ENCODE measurements at places on chromosomes 4 and X.

- DNase-seq, result no peak
Observed at GRCh38 chrX:38652934-38653442, 91.6 kb downstream of the TSPAN7 start.

DNA sequence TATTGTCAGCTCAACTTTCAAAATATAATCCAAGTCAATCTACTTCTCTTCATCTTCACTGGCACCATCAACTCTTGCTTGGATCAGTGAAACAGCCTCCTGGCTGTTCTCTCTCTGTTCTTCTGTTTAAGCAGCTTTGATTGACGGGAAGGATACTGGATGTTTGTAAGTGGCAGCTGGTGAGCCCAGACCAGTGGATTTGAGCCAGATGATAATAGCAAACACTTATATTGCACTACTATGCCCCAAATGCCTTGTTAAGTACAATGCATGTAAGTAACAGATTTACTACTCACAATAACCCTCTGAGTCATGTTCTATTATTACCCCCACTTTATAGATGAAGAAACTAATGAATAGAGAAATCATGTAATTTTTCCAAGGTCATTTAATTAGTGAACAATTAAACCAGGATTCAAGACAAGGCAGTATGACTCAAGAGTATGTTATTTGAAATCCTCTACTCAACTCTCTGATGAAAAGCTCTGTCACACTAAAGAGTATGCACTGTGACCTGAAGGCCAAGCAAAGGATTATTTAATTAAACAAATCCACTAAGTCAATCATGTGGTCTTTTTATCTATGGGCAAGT is 44.8 kb downstream of the SPANXN3 start:
- peak; percentile 88 for DNase-seq

- DNase-seq, result no peak
Observed at GRCh38 chr4:140244328-140244727, 90.3 kb upstream of the MAML3 start.

DNA sequence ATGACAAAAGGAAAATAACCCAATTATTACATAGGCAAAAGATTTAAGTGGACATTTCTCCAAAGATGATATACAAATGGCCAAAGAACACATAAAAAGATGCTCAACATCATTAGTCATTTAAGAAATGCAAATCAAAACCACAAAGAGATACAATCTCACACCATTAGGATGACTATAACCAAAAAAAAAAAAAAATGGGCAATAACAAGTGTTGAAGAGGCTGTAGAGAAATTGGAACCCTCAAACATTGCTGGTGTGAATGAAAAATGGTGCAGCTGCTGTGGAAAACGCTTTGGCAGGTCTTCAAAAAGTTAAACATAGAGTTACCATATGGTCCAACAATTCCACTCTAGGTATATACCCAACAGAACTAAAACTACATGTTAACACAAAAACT is 5.6 kb upstream of the PRDX4 start:
- DNase-seq, result no peak

DNA sequence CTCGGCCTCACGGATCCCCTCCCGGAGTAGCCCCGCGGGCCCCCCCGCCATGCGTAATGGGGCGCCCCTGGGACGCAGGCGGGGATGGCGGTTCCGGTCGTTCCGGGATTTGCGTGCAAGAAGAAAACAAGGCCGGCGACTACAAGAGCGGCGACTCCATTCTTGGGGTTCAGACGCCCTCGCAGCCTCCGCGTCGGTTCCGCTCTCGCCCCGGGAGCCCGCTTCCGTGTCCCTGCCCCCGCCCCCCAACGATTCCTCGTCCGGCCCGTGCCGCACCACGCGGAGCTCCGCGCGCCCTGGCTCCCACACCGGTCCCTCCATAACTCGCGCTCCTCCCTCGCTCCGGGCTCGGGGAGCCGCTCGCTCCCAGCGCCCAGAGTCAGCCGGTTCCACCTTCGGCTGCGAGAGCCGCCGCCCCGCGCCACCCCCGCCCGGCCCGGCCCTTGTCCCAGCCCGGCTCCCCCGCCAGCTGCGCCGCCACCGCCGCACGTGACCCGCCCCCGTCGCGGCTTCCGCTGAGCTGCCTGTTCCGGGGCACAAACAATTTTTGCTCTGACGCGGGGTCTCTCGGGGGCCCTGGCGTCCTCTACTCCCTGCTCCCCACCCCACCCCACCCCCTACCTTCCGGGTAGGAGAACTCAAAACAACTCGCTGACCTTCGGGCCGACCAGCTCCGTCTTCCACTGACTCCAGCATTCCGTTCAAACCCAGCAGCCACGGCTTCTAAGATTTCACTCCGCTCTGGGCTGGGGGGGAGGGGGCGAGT is 78.8 kb upstream of the BCOR start:
- peak; percentile 49 for DNase-seq

GRCh38 chrX:4185086-4185485 is 471.6 kb upstream of the PRKX start:
- DNase-seq, result no peak

- no peak for DNase-seq
Observed at GRCh38 chr4:54783402-54784110, 125.8 kb downstream of the KIT start.

DNA sequence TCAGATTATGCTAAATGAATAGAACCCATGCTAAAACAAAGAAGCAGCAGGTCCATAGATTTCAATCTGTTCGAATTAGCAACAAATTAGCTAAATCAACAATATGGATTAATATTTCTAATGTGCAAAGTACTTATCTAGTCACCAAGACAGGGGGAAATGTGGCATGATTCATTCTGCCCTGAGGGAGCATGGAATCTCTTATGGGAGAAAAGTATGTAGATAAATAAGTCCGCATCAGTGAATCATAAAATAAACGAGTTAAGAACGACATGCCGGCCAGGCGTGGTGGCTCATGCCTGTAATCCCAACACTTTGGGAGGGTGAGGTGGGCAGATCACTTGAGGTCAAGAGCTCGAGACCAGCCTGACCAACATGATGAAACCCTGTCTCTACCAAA is 102.1 kb downstream of the ANOS1 start:
- DNase-seq, result no peak

GRCh38 chrX:49186125-49187027 is at the start of gene PRICKLE3:
PRICKLE3 (minus strand) TSS chrX:49186373; CDS start chrX:49186297, 76 bp downstream.
- DNase-seq, result peak; percentile 79

DNA sequence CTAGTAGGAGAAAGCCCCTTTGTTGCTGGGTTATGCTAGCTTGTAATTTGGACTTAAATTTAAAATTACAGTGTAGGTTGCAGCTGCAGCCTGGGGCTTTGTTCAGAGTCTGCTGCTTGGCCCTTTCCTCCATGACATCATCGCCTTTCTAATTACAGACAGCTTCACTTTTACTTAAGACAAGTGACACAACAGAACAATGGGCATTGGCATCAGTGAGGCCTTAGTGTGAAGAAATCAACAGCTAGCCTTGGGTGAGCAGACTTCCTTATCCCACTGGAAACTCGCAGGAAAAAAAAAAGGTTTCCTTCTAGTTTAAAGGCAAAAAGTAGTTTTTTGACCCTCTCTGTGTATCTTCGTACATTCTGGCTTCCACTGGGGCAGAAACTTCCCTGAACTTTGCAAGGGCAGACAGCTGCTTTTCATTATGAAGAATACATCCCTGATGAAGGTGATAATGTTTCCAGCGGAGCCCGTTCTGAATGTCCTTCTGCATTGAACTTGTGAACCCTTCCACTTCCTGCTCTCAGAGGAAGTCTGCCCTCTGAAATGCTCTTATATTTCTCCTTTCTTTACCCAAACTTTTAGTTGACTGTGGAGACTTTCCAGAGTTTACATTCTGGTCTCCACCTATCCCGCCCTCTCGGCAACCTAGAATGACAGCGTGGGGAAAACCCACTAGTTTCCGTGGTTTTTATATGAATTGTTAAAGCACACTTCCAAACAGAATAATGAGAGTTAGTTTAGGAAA is 123.2 kb upstream of the FAM9C start:
- DNase-seq, result no peak

GRCh38 chr4:128571747-128572146 is 237.8 kb upstream of the JADE1 start:
- DNase-seq, result no peak

DNA sequence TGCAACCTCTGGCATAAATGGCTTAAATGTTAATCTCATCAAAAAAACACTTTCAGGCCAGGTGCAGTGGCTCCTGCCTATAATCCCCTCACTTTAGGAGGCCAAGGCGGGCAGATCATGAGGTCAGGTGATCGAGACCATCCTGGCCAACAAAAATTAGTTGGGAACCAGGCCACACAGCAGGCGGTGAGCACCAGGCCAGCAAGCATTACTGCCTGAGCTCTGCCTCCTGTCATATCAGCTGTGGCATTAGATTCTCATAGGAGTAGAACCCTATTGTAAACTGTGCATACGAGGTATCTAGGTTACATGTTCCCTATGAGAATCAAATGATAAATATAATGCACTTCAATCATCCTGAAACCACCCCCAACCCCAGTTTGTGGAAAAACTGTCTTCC is 125.8 kb downstream of the LRBA start:
- DNase-seq, result no peak

DNA sequence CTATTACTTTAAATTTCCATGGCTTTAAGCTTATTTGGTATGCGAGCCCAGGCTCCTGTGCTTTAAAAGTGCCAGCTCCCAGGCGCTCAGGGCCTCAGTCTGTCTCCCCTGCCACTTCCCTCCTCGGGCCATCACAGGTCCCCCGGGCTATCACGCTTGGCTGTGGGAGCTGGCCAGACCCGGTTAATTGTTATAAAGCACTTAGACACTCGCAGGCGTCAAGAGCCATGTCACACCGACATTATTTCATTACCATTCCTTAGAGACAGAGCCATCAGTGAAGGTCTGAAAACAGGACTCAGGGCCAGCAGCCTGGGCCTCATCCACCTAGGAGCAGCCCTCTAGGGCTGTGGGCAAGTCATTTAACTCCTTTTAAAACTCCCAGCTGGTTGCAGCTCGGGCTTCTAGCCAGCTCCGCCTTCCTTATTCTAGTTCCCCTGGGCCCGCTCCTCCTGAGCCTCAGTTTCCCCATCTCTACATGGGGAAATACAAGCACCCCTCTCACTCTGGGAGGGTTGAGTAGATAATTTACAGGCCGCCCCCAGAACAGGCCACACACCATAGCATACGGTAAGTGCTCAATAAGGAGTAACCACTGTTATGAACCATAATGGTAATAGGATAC is 99.0 kb downstream of the HMX1 start:
- no peak for DNase-seq

DNA sequence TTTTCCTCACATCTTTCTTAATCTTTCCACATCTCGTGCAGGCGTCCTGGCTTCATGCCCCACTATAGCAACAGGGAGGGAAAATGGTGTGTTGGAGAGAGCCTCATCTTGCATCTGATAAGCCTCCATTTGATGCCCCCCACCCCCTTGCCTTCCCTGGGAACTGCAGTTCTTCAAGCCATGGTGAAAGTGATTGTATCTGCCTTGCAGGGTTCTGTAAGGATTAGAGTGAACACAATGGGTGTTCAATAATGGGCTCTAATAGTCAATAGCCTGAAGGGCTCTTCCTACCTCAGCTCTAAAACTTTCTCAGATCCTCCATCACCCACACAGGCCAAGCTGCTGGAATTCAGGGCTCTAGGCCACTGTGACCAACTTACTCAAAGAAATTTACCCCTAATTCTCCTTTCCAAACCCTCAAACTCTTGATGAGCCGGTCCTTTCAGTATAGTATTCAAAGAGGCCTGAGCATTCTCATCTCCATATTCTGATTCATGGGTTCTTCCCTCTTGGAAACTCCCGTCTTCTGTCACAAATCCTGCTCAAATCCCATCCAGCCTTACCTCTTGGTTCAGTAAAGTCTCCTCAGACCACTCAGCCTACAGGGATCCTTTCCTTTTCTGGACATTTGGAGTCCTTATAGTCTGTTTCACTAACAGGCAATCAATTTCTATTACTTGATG is 128.3 kb upstream of the TRIM2 start:
- DNase-seq, result no peak

DNA sequence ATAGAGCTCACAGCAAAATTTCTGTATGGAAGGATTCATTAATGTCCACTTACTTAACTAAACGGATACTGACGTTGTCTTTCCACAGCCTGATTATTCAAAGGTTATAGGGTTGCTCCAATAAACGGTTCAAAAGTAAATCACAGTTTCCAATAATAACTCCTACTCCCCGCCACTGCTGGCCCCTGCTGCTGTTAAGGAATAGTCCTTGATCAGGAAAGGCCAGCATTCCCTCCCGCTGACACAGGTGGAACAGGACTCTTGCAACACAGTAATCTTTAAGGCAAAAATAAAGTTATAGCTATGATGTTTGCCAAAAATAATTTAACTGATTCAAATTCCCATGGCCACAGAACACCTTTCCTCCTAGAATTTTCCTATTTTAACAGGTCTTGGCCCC is 53.9 kb downstream of the FAT1 start:
- no peak for DNase-seq

- DNase-seq, result no peak
Observed at GRCh38 chr4:1471443-1472147, 65.4 kb upstream of the NKX1-1 start.

GRCh38 chrX:104270916-104271512 is 16.3 kb upstream of the ESX1 start:
- DNase-seq, result peak; percentile 61

GRCh38 chr4:87313756-87314155 is 8.9 kb downstream of the HSD17B13 start:
- DNase-seq, result no peak

- no peak for DNase-seq
Observed at GRCh38 chr4:111453216-111453615, 692.0 kb upstream of the FAM241A start.

GRCh38 chr4:915041-915474 is 17.1 kb downstream of the GAK start:
- DNase-seq, result no peak

- DNase-seq, result no peak
Observed at GRCh38 chr4:1948892-1949436, 59.8 kb downstream of the NELFA start.

DNA sequence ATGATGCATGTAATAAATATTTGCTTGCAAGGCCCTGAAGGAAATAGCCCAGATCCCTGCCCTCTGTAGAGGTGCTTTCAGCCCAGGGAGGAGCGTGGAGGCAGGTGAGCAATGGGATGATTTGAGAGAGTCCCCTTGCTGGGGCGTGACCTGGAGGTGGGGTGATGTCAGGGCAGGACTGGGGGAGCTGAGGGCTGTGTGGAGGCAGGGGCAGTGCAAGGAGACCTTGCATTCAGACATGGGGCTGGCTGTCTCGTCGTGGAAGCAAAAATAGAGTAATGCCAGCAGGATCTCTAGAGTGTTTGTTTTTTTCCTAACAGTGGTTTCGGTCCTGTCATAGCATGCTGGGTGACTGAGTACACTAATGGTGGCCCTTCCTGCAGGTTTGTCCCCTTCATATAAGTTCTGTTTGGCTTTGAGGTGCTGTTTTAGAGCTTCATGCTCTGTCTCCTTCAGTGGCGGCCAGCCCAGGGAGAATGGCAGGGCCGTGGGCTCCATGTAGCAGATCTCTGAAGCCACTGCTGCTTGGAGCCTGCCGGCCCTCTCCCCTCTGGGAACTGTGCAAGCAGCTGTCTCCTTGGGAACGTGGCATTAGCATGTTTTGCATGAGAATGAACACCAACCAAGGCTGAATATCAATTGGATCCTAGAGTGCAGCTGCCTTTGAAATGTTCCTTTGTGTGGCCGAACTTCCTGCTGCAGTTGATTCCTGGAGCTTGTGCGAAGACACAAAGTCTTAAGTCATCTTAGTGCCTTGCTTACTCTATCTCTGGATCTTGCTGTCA is 39.3 kb upstream of the CLDN34 start:
- no peak for DNase-seq
